AG09309 (cell line): ENCODE measurements at places on chromosomes 7 and 10.

- no peak for DNase-seq
Measured at GRCh38 chr10:71025535-71025934, 137.2 kb upstream of the PCBD1 start.

DNA sequence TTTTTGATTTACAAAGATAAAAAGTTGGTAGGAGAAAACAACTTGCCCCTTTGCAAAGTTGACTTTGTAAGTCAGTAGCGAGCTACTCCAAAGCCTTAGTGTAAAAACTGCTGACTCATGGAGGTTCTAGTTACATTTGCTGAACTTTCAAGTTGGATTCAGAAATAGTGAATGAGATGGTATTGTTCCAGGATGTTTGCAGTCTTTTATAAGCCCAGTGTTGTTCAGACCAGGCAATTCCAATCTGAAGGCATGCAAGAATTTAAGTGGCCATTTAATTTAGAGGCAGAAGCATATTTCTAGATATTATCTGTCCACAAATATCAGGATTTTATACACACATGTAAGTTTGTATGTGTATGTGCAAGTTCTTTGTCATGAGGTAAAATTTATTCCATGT, 21.6 kb downstream of the TES start:
- DNase-seq = no peak

DNA sequence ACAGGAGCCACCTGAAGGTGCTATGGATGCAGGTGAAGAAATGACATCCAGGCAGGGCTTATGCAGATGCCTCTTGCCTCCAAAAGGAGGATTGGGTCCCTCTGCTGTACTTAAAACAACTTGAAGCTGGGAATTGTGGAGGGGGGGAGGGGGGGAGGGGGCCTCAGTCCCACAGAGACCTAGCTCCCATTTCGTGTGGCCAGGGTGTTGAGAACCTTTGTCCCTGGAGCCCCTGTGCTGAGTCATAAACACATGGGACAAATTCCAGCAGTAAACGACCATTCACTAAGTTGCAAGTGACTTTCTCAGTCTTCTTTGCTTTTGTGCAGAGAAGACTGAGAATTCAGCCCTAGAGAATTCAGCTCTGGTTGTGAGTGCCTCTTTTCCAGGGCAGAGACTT, 96.5 kb upstream of the PODXL start:
- DNase-seq = no peak

- no peak for DNase-seq
Measured at GRCh38 chr10:71968553-71969474, 4.6 kb downstream of the CHST3 start.

DNA sequence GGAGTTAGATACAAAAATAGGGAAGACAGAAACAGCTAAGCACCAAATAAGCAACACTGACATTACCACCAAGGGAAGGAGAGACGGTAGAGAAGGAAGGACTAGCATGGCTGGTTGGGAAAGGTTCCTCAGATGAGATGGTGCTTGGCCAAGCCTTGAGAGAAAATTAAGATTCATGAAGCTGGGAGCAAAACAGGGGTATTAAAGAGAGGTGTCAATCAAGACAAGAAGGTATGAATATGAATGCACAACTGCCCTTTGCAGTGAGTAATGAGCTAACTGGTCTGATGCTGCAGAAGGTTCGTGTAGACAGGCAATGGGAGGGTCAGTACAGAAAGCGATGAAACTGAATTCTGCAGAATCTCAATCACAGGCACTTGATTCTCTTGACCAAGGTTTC, 67.7 kb downstream of the SLC37A3 start:
- no peak for DNase-seq
